ENCODE measurements at places on chromosomes 7 and 10.

GRCh38 chr10:20623546-20623945, 273.6 kb downstream of the NEBL start:
- no peak for DNase-seq

DNA sequence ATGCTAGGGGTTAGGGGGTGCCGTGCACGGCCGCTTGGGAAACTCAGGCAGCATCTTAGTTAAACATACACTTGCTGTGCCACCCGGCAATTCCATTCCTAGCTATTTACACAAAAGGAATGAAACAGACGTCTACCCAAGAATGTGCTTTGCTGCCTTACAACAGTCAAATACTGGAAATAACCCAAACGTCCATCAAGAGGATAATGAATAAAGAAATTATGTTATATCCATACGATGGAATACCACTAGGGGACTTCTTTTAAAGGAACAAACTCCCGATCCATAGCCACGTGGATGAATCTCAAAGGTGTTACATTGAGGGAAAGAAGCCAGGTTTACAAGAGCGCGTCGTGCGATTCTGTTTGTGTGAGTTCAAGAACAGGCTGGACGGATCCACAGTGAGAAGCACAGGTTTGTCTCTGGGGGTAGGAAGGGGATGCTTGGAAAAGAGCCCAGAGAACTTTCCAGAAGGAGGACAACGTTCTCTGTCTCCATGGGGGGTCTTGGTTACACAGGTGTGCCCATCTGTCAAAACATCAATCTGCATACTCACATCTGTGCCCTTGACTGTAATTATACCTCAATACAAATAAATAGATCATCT, 41.8 kb downstream of the STK32C start:
- no peak for DNase-seq

- DNase-seq: no peak
These were observed 101.6 kb downstream of the DNAJB6 start for GRCh38 chr7:157438121-157439025.

DNA sequence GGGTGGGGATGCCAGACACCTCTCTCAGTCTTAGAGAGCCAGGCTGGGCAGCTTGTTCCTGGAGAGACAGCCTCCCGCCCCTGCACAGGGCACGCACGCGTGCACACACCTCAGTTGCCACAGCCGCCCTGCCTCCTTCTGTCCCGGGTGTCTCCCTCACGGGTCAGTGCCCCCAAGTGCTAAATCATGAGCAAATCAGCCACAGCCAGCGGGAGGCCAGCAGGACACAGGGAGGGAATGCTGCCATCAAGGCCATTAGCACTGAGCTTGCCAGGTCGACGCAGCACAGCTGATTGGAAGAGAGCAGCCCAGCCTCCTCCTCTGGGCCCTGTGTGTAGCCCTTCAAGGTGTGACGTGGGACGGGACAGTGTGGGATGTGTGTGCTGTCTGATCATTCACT, 130.4 kb downstream of the CDH23 start:
- no peak for DNase-seq

DNA sequence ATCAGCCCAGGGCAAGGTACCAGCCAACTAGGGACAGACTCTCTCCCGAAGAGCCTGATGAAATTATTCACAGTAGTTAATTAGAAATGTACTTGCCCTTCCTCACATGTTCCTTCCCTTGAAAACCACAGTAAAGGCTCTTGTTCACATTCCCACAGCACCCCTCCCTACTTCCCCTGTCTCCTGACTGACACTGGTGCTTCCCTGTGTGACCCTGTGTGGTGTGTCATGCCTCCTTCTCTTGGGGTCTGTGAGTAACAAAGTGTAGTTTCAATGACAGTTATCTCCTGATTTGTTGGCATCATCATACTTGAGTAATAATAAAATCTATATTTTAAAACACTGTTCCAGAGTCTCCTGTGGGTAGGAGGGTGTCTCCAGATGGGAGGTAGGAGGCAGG, 209.7 kb downstream of the ABCA13 start:
- DNase-seq: no peak

DNA sequence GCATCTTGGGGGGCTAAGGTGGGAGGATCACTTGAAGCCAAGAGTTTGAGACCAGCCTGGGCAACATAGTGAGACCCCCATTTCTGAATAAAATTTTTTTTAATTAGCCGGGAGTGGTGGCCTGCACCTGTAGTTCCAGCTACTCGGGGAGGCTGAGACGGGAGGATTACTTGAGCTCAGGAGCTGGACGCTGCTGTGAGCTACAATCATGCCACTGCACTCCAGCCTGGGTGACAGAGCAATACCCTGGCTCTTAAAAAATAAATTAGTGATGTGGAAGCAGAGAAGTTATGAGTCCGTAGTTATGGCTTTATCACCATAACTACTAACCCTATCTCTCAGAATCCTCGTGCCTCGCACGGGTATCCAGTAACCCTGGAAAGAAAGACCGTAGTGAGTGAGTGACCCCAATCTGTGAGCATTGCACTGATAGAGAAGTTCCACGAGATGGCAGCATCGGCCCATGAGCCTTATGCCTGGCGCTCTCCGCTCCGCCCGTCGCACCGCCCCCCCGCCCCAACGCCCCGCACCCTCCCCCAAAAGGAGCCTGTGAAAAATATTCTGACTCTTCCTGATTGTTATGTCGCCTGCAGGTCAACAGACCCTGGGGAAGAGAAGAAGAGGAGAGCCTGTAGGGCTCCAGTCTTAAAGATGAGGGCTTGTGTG, 4.9 kb upstream of the SLC29A3 start:
- peak; percentile 87 for DNase-seq

GRCh38 chr7:111091593-111092358, 849 bp downstream of the LRRN3 start:
- no peak for DNase-seq
